Activated CD4-positive, alpha-beta T cell treated with anti-CD3 and anti-CD28 coated beads, Interleukin-2, amount 50 U/mL, for 1 hour (primary cell): ENCODE measurements at places on chromosomes 7 and 10.

DNA sequence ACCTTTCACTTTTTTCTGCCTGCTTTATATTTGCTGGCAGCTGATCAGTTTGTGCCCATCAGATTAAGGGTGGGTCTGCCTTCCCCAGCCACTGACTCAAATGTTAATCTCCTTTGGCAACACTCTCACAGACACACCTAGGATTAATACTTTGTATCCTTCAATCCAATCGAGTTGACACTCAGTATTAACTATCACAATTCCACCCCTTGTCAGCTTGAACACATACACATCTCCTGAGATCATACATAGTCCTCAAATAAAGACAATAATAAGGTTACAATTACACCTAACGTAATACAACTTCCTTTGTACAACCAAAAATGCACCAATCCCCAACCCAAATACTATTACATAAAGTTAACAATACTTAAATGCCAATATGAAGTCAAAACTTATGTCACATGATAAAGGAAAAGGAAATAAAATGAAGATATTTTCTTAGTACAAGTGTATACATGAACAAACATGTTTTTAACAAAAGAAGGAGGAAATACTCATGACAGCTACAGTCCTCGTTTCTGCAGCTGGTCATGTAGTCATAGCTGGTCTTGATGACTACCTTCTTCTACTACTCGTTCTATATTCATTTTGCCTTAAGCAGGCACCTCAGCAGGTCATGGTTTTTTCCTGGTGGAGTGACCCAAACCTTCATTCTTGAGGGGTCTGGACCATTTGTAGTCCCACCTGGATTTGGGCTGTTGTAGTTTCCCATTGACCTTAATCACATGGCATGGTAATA, 96.7 kb upstream of the CABCOCO1 start:
- no peak for DNase-seq

- DNase-seq: no peak
Measured at GRCh38 chr7:47376991-47377616, 204.8 kb downstream of the TNS3 start.

- DNase-seq: peak; percentile 51
Measured at GRCh38 chr7:6530626-6531491, 20.4 kb downstream of the GRID2IP start.

DNA sequence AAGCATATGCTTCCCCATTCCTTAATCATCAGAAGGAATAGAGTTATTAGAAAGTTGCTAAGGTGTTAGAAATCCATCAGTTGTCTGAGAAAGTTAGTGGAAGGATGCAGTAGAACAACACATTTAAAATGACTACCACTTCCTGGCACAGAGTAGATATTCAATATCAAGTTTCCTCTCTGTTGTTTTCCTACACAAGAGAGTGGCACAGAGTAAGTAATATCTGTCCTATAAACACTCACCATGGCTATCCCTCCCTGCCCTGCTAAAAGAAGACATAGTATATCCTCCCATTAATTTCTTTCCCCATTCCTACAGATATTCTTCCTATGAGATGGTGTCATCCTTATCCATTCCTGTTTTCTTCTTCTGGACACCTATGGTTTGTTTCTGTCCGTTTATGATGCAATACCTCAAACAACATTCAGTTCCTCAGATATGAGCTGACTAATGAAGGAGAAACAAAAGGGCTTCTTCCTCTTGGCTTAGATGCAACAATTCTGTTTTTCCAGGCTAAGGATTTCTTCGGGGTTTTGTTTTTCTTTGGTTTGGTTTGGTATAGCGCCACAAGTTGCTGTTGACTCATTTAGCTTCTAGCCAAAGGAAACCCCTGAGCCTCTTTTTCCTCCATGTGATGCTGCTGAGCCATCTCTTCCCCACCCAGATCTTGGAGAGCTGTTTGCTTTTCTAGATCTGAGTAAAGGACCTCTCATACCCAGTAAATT, 32.9 kb upstream of the BPGM start:
- no peak for DNase-seq

DNA sequence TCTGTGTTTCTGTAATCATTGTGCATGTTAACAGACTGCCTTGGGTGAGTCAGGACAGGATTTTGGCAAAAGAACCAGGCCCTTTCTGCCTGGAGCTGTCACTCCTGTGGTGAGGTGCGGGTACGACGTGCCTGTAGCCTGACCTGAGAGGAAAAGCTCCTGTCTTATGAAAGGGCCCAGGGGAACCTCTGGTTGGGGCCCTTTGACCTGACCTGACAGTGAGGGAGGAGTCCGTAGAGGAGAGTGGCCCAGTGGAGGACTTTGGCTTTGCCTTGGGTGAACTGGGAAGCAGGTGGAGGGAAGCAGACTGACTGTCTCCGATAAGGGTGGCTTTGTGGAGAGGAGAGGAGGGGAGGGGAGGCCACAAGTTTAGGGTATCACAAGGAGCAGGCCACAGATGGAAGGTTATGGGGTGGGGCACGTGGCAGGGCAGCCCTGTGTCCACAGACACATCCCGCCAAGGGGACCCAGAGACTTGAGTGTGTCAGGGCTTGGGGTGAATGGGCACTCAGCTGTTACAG, 6.9 kb downstream of the PFKP start:
- no peak for DNase-seq

GRCh38 chr10:24822590-24822989, 98.9 kb upstream of the ARHGAP21 start:
- DNase-seq: no peak

- no peak for DNase-seq
Measured at GRCh38 chr7:2060701-2061100, 172.0 kb downstream of the MAD1L1 start.

- DNase-seq: no peak
Measured at GRCh38 chr10:78416031-78417011, 382.7 kb downstream of the RPS24 start.

GRCh38 chr10:18656724-18657123, 2.5 kb upstream of the ARL5B start:
- DNase-seq: no peak

- no peak for DNase-seq
Measured at GRCh38 chr10:42593284-42593683, 45.1 kb downstream of the ZNF33B start.

GRCh38 chr10:77639756-77640155, 2.1 kb upstream of the KCNMA1 start:
- no peak for DNase-seq

DNA sequence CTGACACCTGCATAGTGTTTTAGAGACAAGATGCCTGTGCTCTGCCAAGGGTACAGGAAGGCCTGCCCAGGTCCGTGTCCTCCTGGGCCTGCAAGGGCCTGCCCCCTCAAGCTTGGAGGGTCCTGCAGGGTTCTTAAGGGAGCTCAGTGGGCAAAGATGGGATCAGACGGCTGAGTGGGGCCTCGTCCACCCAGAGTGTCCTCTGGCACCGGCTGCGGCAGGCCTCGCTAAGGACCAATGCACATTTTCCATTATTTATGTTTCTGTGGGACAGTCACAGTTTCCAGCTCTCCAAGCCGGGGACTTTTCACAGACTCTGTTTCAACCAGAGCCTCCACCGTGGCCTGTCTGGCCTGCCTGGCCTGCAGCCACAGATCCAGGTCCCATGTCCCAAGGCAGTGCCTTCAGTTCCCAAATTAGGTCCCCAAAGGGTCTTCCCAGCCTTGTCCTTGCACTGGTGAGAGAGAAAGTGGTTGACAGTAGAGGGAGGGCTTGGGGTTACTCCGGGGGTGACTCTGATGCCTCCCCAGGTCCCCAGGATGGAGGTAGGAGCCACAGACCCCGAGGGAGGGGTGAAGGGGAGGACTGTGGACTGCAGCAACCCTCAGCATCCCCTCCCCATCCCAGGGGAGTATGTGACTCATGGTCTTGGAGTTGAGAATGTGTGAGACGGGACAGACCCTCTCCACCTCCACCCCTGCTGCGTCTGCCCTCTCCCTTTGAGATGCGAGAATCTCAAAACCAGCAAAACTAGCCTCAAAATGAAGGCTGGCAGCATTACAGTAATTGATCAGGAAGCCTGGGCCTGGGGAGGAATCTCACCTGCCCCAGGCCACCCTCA, 14.8 kb downstream of the MYL10 start:
- no peak for DNase-seq

GRCh38 chr10:79249186-79250121, 97.8 kb upstream of the PPIF start:
- no peak for DNase-seq

GRCh38 chr7:158765020-158765419, 60.4 kb upstream of the NCAPG2 start:
- no peak for DNase-seq

GRCh38 chr7:5214641-5215040, 24.6 kb downstream of the WIPI2 start:
- no peak for DNase-seq

DNA sequence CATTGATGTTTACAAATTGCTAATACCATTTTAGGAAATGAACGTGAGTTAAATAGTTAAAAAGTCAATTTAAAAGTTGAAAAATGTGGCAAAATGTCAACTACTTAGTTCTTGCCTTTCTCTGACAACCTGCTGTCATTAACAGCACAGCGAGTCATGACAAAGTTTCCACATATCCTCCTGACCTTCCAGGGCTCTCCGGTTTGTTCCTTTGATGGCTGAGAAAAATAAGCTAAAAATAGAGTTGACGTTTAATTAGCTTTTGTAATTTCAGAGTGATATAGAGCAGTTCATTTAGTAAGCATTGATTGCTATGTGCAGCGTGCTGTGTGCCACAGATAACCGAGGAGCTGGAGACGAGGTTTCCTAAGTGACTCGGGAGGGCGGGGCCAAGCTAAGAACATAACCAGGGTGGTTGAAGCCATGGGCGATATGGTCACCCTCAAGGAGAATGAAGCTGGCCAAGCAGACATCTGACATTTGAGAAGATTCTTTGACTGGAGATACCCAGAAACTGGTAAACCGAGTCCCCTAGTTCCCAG, 47.9 kb downstream of the OGDH start:
- DNase-seq: no peak
